ENCODE measurements at places on chromosomes 6 and 20.

- no peak for DNase-seq
Measured at GRCh38 chr6:89619567-89619966, 19.0 kb downstream of the LYRM2 start.

- no peak for DNase-seq
Measured at GRCh38 chr20:32490942-32491763, 94.0 kb downstream of the NOL4L start.

DNA sequence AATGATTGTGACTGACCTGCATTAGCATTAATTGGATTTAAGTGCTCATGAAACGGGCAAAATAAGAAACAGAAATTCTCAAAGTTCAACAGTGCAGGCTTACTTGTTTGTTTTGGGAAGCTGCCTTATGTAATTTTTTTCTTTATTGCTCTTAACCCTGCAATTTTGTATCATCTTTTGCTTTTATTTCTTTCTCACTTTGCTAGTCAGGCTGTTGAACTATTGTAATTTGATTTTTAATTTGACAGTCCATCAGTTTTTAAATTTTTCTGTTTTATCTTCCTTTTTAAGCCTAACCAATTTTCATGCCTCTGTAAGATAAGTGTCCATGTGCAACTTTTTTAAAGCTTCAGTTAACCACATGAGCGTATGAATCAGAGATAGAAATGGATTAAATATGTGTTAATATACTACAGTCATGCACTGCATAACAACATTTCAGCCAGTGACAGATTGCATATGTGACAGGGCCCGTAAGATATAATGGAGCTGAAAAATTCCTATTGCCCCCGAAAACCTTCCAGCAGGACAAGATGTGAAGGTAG is 44.6 kb downstream of the PEX7 start:
- DNase-seq = no peak

GRCh38 chr6:140779341-140779740 is 1353.4 kb upstream of the GJE1 start:
- no peak for DNase-seq

DNA sequence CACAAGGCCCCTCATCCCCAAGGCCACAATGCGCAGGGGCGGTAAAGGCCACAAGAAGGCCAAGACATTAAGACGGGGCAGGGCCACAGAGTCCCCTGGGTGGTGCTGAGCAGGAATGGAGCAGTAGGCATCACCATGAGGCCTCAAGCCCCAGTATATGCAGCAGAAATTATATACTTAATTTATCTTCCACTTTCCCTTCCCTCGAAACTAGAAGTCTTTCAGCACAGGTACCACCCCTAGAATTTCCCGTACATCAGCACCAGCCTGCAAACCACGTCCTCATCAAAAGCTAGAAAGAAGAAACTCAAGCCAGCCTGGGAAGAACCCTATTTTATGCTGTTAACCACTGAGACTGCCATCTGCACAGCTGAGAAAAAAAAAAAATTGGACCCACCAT is 89.4 kb downstream of the PLG start:
- no peak for DNase-seq

- DNase-seq = no peak
Measured at GRCh38 chr6:137681445-137682009, 185.5 kb upstream of the TNFAIP3 start.

DNA sequence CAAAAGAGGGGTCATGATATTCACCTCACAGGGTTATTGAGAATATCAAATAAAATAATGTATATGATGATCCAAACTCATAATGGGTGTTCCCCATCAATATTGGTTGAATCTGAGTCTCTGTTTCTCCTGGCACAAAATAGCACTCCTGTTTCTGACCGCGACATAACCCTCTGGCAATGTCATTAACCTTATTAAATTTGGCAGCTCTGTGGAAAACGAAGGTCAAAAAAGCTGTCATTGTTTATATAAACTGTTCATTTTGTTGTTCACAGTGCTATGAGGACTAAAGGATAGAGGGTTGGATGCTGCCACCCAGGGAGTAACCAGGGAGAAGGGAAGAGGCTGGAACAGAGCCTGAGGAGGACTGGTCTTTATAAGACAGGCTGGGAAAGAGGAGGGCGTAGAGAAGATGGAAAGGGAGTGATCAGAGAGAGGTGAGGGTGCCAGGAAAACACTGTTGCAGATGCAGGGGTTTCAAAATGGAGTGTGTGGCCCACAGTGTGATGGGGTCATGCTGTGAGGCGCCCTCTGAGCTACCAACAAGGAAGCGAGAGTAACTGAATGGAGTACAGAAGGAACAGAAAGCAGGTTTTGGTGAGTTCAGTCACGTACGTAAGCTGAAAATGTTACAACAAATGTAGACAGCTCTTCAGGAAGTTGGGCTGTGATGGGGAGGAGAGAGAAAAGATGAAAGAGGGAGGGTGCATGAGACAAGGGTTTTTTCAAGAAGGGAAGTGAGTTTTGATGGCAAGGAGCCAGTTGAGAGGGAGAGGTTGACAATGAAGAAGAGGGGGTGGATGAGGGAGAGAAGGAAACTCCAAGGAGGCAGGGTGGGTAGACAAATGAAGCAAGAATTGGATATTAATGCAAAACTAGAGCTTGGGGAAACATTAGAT is 251.6 kb upstream of the TAB2 start:
- no peak for DNase-seq

- no peak for DNase-seq
Measured at GRCh38 chr20:61885759-61886715, 179.6 kb downstream of the TAF4 start.

GRCh38 chr6:42505385-42505718 is 53.6 kb upstream of the TRERF1 start:
- DNase-seq = no peak
